Activated naive CD4-positive, alpha-beta T cell treated with anti-CD3 and anti-CD28 coated beads, Interleukin-2, amount 50 U/mL, for 16 hours (primary cell): ENCODE measurements at places on chromosomes 3 and 15.

- DNase-seq = no peak
These were observed 172.9 kb downstream of the EPHA3 start for GRCh38 chr3:89280301-89280700.

GRCh38 chr15:73910522-73911303 is 15.5 kb upstream of the LOXL1 start:
- no peak for DNase-seq

- DNase-seq = no peak
These were observed 10.2 kb downstream of the SLCO3A1 start for GRCh38 chr15:91863621-91864255.

DNA sequence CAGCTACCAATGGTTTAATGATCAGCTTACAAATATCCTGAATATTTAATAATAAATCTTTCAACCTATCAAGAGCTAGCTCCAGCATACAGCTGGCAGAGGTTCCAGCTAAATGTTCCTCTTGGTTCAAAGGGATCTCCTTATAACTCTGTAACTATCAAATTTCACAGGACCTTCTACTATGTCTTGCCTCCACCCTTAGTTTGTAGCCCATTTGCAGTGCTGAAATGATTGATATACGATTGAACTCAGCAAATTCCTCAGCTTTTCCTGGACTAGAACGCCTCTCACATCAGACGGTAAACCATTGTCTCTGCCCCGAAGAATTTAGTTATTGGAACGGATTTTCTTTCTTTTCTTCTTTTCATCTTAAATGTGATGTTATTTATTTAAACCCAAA is 41.5 kb downstream of the CD200R1L start:
- no peak for DNase-seq

DNA sequence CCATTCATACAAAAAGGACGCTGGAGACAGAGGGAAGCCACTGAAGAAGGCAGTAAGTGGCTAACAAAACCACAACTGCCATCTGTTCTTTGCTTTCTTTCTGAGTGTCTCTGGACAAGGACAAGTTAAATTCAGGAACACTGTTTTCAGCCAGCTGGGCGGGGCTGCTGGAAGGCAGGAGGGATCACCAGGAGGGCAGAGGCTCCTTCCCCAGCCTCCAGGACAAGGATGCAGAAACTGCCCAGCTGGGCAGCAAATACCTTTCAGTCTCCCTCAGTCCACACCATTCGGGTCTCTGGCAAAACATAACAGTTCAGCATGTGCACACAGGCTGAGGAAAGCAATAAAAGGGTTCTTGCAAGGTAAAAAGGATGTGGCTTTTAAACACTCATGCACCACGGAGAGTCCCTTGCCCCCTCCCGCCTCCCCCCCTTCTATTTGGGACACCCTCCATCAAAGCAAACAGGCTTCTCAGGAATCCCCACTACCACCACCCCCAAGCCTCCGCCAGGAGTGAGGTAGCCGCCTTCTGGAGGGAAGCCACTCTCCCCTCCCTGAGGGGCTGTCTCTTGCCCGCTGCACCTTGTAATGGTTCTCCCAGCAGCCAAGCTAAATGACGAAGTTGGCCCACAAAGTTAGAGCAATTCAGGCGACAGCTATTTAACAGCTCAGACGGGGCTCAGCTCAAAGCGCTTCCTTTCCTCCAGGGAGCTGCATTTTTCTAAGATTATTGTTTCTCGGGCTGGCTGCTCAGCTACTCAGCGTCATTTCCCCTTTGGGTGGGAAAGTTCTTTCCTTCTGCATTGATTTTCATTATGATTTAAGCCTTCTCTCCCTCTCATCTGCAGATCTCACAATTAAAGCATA is 3.8 kb downstream of the HEG1 start:
- DNase-seq = peak; percentile 45

DNA sequence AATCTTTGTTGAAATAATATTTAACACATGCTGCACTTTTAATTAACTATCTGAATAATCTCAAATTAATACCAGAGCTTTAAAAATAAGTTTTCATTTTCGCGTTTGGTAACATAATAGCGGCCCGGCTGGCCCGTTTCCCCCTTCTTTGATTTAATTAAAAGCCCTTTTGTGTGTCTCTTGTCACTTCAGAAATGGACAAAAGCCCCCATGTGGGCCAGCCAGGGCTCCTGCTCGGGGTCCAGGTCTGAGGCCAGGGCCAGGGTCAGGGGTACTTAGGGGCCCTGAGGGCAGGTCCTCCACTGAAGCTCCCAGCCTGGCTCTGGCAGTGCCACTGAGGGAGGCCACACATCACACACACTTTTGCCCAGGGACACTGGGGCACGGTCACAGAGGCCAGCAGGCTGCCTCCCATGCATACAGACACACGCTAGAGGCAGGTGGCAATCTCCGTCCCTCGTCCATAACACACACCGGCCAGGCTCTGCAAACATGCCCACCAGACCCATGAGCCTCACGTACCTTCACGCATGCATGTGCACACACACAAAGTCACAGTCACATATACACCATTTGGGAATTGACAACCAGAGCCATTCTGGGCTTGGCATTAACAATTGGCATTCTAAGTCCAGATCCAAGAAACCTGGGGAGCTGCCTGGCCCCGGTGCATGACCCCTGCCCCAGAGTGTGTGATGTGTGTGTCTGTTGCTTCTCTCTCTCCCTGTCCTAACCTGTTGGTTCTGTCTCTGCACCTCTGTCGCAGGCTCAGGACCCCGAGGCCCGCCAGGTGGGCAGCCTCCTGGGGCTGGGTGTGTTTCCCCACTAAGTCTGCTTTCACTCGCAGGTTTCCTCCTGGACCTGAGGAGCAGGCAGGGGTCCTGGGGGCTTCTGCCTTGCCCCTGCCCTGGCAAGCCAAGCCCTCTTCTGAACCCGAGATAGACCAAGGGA is 38.5 kb downstream of the DNAJB8 start:
- no peak for DNase-seq

- peak; percentile 63 for DNase-seq
These were observed 61.0 kb upstream of the ANKRD28 start for GRCh38 chr3:15858547-15859506.

- DNase-seq = no peak
These were observed 102.6 kb upstream of the SATB1 start for GRCh38 chr3:18527691-18528090.

- DNase-seq = no peak
These were observed 107.5 kb upstream of the ARHGEF26 start for GRCh38 chr3:154013736-154014135.

DNA sequence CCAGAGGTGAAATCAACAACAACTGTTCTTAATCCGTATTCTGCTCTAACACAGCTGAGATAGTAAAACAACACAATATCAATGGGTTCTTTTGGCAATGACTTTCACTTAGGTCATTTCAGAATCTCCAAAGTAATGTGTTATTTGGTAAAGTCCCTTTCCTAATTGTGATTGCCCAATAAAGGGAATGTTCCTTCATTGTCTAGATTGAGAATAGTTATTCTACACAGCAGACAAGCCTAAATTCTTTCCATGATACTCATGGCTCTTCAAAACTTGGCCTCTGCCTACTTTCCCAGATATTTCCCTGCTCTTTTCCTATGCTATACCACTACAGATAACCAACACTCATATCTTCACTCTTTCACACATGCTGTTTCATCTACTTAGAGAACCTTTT is 219.8 kb downstream of the FMN1 start:
- no peak for DNase-seq

- no peak for DNase-seq
These were observed 46.1 kb upstream of the TUSC7 start for GRCh38 chr3:116663161-116664110.

DNA sequence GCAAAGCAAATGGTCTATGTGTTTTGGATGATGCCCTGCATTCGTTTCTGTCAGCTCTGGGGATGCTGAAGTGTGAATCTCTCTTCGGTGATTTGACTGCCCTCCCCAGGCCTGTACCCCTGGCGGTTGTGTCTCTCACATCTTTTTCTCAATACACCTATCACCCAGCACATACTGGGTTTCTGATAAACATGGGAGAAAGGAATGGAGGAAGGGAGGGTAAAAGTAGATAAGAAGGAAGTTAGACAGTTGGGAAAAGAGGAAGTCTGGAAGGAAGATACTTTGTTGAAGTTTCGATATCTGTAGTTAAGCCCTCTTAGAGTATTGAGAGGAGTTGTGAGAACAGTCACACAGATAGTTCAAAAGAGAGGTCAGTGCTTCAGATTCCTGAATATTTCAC is 35.8 kb upstream of the LRTM1 start:
- DNase-seq = no peak
